Activated CD4-positive, alpha-beta T cell treated with anti-CD3 and anti-CD28 coated beads for 48 hours (primary cell): ENCODE measurements at places on chromosomes 3 and 15.
A peak's percentile ranks its signal among the peaks of the same experiment; 100 is the strongest.

DNA sequence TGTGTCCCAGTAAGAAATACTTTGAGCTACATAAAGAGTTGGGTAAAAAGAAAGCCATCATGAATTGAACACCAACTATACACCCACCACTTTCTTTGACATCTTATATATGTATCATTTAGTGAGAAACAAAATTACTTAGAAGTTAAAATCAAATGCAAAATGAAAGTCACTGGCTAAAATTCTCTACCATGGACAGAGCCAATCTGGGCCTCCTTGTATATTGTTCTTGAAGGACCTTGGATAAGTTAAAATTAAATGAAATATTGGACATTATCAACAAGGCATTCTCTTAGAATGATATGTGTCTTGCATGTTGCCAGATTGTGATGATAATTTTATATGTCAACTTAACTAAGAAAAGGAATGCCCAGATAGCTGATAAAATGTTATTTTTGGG is 64.2 kb upstream of the CHL1 start:
- DNase-seq = no peak

DNA sequence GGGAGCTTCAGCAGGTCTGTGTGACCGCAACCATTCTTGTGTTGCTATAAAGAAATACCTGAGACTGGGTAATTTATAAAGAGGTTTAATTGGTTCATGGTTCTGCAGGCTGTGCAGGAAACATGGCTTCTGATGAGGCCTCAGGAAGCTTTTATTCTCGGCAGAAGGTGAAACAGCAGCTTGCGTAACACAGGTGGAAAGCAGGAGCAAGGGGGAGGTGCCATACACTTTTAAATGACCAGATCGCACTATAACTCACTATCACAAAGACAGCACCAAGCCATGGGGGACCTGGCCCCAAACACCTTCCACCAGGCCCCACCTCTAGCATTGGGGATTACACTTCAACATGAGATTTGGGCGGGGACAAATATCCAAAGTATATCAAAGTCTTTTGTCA is 8.3 kb upstream of the CIB2 start:
- DNase-seq = no peak

DNA sequence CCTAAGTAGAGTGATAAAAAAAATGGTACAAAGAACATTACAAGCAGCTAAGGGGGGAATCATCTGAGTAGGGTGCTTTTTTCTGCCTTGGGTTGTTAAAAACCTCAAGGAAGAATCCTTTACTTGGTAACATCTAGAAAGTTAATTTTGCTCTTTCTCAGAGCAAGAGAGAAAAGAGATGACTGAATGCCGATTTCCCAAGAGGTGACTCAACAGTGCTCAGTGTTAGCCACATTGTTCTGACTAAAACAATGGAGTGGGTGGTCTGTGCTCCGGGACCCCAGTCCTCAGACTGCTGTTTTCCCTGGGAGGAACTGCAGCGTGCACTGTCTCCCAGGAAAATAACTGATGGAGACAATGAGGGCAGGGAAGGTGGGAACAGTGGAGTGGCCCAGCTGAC is 41.1 kb upstream of the RASGRP1 start:
- peak; percentile 19 for DNase-seq

- peak; percentile 53 for DNase-seq
Observed at GRCh38 chr3:45760878-45761711, 35.2 kb downstream of the SLC6A20 start.

- DNase-seq = peak; percentile 79
Observed at GRCh38 chr15:73051807-73052652, at the start of gene NEO1. Gene NEO1 (plus strand): TSS chr15:73052463. CDS start chr15:73052676, 213 bp downstream.

DNA sequence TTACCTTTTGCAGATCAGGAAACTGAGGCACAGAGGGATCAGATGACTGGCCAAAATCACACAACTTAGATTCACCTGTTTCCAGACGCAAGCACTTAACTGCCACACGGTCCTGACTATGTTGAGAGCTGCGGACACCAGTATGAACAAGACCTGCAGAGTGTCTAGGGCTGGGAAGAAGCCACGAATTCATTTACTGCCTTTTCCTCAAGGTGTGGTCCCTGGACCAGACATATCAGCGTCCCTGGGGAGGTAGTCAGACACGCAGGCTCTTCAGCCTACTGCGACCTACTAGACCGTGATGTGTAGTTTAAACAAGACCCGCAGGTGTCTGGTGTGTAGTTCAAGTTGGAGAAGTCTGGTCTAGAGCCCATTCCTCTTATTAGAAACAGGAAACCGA is 541 bp upstream of the SLC6A11 start:
- DNase-seq = no peak

GRCh38 chr3:116470605-116471197 is 25.4 kb upstream of the LSAMP start:
- DNase-seq = no peak

- DNase-seq = no peak
Observed at GRCh38 chr3:30625541-30626438, 19.4 kb downstream of the TGFBR2 start.

GRCh38 chr3:69360690-69361089 is 25.2 kb downstream of the FRMD4B start:
- no peak for DNase-seq

DNA sequence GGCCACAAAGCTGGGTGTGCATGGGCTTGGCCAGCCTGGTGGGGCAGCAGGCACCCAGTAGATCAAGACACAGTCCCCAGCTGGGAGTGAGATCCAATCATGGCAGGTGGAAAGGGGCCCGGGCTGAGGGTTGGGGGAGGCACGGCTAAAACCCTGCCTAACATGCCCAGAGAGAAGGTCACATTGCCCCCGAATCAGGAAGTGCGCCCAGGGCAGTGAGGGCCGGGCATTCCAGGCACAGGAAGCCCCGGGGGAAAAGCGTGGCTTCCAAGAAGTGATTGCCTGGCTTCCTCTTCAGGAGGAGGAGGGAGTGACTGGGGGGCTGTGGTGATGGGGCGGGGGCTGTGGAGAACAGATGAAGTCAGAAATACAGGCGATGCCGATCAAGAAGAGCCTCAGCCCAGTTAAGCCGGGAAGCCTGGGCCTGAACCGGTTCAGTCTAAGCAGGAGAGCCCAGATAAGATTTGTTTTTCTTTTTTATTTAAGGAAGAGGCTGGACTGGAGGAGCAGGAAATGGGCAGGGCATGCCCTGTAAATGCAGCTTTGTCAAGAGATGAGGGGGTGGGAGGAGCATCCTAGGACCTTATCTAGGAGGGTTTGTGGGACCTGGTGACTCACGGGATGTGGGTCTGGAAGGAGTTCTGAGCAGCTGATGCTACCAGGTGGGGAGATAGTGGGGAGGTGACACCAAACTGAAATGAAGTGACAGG is 83.9 kb downstream of the CHSY1 start:
- DNase-seq = peak; percentile 84

DNA sequence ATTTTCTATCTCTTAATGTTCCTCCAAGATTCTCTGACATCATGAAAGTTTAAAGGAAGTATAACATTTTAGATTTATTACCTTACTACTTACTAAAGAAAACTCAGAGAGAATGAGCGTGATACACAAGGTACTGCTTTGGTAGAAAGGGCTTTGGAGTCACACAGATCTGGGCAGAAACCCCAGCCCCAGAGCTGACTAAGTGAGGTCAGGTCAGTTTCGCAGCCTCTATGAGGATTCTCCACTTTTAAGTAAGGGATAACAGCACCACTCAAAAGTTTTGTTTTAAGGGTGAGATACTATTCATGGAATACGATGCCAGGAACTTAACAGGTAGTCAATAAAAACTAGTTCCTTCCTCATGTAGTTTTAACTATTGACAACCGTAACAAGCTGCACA is 76.1 kb downstream of the CLDN11 start:
- DNase-seq = no peak

- no peak for DNase-seq
Observed at GRCh38 chr3:75012791-75013331, 398.4 kb upstream of the CNTN3 start.
